ENCODE measurements at places on chromosomes 12 and 14.

DNA sequence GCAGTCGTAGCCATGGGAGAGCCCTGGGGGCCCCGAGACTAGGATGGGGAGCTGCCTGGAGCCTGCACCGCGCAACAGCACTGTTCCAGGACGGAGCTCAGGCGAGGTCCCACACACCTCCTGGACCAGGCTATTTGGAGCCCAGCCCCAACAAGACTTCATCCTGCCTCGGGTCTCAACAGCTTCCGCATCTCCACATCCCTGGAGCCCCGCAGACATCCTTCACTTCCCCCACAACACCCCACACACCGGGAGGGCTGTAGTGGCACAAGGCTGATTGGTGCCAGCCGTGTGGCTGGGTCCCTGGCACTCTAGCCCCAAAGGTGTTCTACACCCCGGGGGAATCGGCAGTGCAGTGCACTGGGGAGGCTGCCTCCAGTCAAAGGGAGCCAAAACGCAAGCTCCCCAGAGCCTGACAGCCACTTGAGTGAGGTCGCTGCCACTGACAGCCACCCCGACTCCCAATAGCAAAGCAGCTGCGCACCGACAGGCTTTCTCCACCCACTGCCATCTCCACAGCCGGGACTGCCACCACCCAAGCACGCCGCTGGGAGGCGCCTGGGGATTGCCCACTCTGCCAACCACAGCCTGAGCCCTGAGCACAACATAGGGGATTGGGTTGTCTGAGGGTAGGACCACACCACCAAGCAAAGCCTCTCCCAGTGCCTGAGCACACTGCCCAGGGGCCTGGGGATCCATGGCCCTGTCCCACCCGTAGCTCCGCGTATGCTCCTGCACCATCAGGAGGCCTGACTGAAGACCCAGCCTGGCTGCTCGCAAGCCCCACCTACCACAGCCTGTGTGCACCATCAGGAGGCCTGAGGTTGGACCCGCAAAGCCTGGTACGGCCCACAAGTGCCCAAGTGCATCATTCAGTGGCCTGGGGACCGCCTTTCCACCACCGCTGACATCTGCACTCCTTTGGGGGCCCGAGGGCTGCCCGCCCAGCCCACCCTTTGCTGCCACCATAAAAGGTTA lies 13.2 kb upstream of the KLRF1 start:
- H3K27ac ChIP-seq: peak overlapping the region; percentile 89
- H3K36me3 ChIP-seq: no peaks in the 10 kb centered on the region
- DNase-seq: peak; percentile 95
- H3K27me3 ChIP-seq: peaks cover 8% of the 10 kb centered on the region
- peak overlapping the region; percentile 79 for H3K4me3 ChIP-seq
- peaks cover 37% of the 10 kb centered on the region for H3K4me1 ChIP-seq

DNA sequence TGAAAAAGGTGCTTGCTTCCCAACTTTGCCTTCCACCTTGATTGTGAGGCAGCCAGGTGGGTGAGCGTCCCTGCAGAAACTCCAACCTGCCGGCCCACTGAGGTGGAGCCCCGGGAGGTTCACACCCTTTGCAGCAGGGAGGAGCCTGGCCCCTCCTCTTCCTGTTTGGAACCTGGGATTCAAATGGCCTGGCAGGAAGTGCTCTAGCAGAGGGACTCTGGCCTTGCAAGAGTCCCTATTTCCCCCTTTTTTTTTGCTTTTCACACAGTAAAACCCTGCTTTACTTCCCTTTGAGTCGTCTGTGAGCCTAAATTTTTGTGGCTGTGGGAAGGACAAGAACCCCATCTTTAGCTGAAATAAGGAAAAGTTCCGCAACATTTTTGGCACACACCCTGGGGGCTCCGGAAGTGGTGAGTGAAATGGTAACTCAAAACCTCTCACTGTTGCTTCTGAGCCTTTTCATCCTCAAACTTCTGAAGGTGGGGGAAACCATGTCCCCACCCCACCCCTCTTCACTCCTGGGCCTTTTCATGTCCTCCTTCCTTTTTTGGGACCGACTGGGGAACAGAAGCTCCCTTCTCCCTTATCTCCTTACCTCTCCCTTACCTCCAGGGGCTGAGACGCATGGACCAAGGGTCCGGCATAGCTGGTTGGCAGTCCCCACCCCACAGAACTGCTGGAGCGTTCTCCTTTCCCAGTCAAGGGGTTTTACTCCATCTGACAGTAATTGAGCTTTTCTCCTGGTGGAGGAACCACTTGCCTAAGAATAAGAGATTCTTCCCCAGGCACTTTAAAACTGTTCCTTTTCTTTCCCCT lies 102.0 kb downstream of the KCNMB4 start:
- no peak overlapping the region for H3K27ac ChIP-seq
- no peaks in the 10 kb centered on the region for H3K27me3 ChIP-seq
- no peaks in the 10 kb centered on the region for H3K36me3 ChIP-seq
- no peak for DNase-seq
- H3K4me3 ChIP-seq: no peak overlapping the region
- H3K4me1 ChIP-seq: no peaks in the 10 kb centered on the region

GRCh38 chr14:39683691-39684260 lies 251.5 kb upstream of the FBXO33 start:
- no peaks in the 10 kb centered on the region for H3K4me1 ChIP-seq
- no peaks in the 10 kb centered on the region for H3K27me3 ChIP-seq
- H3K36me3 ChIP-seq: no peaks in the 10 kb centered on the region
- no peak overlapping the region for H3K27ac ChIP-seq

GRCh38 chr12:7460375-7461259 lies 16.7 kb upstream of the CD163L1 start:
- DNase-seq: peak; percentile 61
- H3K27ac ChIP-seq: no peak overlapping the region
- peaks cover 10% of the 10 kb centered on the region for H3K27me3 ChIP-seq
- H3K4me1 ChIP-seq: no peaks in the 10 kb centered on the region

GRCh38 chr12:131900397-131900796 lies 6.0 kb downstream of the ULK1 start:
- DNase-seq: no peak
- H3K4me3 ChIP-seq: no peak overlapping the region
- H3K27ac ChIP-seq: no peak overlapping the region
- peaks cover 32% of the 10 kb centered on the region for H3K4me1 ChIP-seq
- no peaks in the 10 kb centered on the region for H3K27me3 ChIP-seq

DNA sequence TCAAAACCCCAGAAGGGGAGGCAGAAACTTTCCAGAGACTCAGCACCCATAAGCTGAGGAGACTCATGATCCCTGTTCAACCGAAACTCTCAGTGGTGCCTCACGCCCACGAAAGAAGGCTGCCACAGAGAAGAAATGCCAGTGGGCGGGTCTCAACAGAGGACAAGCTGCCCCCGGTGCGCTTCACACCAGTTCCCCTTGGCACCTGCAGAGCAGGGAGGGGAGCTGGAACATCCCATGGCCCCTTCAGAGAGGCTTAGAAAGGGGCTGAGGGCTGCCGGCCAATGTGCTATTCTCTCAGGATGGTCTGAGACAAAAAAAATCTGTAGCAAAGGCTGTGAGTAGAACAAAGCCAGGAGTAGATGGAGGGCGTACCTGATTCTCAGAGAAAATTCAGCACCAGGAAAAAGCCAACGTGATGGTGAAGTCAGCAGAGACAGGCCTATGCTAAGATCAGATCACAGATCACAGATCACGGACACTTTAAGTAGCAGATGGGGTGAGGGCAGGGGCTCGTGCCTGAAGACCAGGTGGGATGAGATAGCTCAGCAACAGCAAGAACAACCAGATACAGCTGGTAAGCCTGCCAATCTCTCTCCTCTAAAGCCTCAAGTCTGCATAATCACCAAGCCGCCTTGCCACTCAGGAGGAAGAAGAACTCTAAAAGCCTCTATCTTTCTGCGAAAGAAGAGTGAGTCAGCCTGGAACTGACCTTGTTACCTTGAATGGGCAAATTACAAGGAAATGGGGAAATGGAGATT lies 206.4 kb upstream of the GRIP1 start:
- H3K4me1 ChIP-seq: no peaks in the 10 kb centered on the region
- no peaks in the 10 kb centered on the region for H3K36me3 ChIP-seq
- peaks cover 6% of the 10 kb centered on the region for H3K27me3 ChIP-seq
- DNase-seq: no peak

- H3K27me3 ChIP-seq: peaks cover 46% of the 10 kb centered on the region
- H3K36me3 ChIP-seq: no peaks in the 10 kb centered on the region
- H3K4me3 ChIP-seq: no peak overlapping the region
- H3K4me1 ChIP-seq: no peaks in the 10 kb centered on the region
Observed at GRCh38 chr14:69481815-69482568, 2.5 kb upstream of the PLEKHD1 start.

DNA sequence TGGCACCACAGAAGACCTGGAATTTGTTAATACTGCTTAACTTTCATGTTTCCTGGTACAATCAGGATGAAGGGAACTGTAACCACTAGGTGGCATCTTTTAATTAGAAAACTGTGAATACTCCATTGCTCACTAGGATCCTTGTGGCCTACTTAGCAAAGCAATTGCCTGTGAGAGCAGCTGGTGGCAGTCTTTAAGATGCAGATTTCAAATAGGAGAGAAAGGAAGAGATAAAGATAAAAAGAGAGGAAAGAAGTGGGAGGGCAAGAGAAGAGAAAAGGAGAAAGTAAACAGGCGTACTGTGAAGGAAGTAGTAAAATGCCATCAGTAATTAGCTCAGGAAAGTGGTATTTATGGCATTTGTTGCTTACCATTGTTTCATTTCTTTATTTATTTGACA lies 114.5 kb downstream of the RAD51B start:
- H3K27ac ChIP-seq: no peak overlapping the region
- peaks cover 2% of the 10 kb centered on the region for H3K36me3 ChIP-seq
- peaks cover 5% of the 10 kb centered on the region for H3K4me1 ChIP-seq
- no peak overlapping the region for H3K4me3 ChIP-seq
- DNase-seq: peak; percentile 21

DNA sequence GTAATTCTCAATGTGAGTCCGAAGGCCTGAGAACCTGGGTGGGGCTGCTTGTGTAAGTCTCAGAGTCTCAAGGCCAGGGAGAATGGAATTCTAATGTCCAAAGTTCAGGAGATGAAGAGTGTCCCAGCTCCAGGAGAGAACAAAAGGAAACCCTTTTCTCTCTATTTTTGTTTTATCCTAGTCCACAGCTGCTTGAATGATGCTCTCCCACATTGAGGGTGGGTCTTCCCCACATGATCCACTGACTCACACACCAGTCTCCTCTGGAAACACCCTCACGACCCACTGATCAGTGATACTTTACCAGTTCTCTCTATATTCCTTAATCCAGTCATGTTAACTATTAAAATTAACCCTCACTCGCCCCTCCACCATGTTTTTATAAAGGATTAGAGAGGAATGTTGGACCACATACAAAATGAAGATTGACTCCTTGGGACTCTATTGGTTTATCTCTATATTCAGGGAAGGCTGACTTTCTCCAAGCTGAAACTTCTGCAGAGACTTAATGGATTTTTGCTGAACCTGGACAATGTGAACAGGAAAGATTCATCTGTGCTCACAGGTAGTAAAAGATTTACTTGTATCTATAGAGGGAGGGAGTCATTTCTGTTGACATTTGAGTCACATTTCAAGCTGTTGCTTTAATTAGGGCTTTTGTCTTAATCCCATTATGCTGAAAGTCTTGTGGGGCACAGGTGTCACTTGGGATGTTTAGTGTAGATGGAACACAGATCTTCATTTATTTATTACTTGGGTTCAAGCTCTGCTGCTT lies 1061.0 kb upstream of the TMEM132C start:
- no peak overlapping the region for H3K4me3 ChIP-seq
- no peaks in the 10 kb centered on the region for H3K36me3 ChIP-seq
- DNase-seq: no peak
- H3K27me3 ChIP-seq: no peaks in the 10 kb centered on the region
- H3K4me1 ChIP-seq: no peaks in the 10 kb centered on the region

DNA sequence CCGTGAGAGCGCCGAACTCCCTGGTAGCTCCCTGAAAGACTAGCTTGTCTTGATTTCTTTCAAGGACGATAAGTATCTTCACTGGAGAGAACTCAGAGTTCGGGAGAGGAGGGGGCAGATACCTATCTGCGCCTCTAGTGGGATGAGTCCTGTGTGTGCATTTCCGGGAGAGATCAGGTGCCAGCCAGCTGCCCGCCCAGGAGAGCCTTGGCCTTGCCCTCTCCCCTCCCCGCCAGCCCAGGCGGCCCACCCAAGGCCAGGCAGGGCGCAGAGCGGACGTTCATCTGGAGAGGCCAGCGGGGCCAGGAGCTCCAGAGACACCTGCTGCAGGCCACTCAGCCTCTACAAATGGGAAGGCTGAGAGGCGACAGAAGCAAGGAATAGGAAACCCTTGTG lies 1.0 kb downstream of the CD9 start:
- H3K36me3 ChIP-seq: no peaks in the 10 kb centered on the region
- peaks cover 25% of the 10 kb centered on the region for H3K4me1 ChIP-seq
- H3K4me3 ChIP-seq: peak overlapping the region; percentile 23
- no peak overlapping the region for H3K27ac ChIP-seq

GRCh38 chr12:106897981-106898901 lies 57.5 kb upstream of the TMEM263 start:
- H3K27me3 ChIP-seq: peaks cover 22% of the 10 kb centered on the region
- no peaks in the 10 kb centered on the region for H3K36me3 ChIP-seq
- H3K27ac ChIP-seq: no peak overlapping the region

- peaks cover 70% of the 10 kb centered on the region for H3K4me1 ChIP-seq
- H3K27me3 ChIP-seq: no peaks in the 10 kb centered on the region
- no peak overlapping the region for H3K4me3 ChIP-seq
- peak; percentile 23 for DNase-seq
- H3K36me3 ChIP-seq: peaks cover 9% of the 10 kb centered on the region
Observed at GRCh38 chr12:47270782-47271664, 191.3 kb upstream of the AMIGO2 start.

GRCh38 chr14:69152181-69152901 lies 578 bp downstream of the DCAF5 start:
- peak overlapping the region; percentile 83 for H3K4me3 ChIP-seq
- peak; percentile 62 for DNase-seq
- peaks cover 23% of the 10 kb centered on the region for H3K27me3 ChIP-seq
- H3K4me1 ChIP-seq: peaks cover 40% of the 10 kb centered on the region

DNA sequence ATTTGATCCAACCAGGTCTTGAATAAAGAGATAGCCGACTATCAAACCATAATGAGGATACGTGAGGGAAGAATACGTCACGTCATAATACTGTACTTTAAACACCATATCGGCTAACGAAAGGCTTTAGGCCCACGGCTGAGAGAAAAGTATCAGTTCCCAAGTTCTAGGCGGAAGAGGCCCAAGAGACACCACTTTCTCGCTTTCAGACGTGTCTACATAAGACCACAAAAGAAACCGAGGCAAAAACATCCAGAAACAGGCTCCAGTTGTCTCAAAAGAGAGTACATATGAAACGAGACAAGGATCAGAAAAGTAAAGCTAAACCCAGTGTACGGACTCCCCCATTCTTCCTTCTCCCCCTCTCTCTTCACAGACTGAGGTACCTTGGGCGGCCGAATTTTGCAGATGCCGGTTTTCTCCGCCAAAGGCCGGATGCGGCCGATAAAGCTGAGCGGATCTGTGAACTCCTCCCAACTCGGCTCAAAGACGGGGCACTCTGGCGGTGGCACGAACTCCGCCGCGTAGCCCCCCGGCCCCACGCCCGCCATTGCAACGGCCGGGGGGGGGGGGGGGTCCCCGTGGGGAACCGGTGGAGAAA lies 479 bp downstream of the KDM5A start:
- H3K27ac ChIP-seq: peak overlapping the region; percentile 99
- H3K4me3 ChIP-seq: peak overlapping the region; percentile 92
- peaks cover 32% of the 10 kb centered on the region for H3K36me3 ChIP-seq
- H3K4me1 ChIP-seq: peaks cover 36% of the 10 kb centered on the region
- DNase-seq: peak; percentile 67

Measured in activated CD4-positive, alpha-beta T cell treated with anti-CD3 and anti-CD28 coated beads, Interleukin-2, amount 10 ng/mL, durations not matched to agents 7 days and 5 days (primary cell).